Glutamatergic neuron (in vitro differentiated cells): ENCODE measurements at places on chromosomes 7 and 10.

DNA sequence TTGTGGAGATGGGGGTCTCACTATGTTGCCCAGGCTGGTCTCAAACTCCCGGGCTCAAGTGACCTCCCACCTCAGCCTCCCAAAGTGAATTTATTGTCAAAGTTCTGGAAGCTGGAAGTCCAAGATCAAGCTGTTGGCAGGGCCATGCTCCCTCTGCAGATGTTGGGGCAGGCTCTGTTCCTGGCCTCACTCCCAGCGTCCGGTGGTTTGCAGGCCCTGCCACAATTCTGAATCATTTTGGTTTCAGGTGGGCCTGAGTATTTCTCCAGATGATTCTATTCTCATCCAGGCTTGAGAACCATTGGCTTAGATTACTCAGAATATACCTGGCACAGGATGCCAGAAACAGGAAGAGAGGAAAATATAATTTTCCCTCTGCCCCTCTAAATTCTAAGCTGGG is 737.4 kb downstream of the TNS3 start:
- no peaks in the 10 kb centered on the region for H3K36me3 ChIP-seq
- no peak overlapping the region for H3K4me3 ChIP-seq
- H3K27me3 ChIP-seq: no peaks in the 10 kb centered on the region
- no peaks in the 10 kb centered on the region for H3K4me1 ChIP-seq

DNA sequence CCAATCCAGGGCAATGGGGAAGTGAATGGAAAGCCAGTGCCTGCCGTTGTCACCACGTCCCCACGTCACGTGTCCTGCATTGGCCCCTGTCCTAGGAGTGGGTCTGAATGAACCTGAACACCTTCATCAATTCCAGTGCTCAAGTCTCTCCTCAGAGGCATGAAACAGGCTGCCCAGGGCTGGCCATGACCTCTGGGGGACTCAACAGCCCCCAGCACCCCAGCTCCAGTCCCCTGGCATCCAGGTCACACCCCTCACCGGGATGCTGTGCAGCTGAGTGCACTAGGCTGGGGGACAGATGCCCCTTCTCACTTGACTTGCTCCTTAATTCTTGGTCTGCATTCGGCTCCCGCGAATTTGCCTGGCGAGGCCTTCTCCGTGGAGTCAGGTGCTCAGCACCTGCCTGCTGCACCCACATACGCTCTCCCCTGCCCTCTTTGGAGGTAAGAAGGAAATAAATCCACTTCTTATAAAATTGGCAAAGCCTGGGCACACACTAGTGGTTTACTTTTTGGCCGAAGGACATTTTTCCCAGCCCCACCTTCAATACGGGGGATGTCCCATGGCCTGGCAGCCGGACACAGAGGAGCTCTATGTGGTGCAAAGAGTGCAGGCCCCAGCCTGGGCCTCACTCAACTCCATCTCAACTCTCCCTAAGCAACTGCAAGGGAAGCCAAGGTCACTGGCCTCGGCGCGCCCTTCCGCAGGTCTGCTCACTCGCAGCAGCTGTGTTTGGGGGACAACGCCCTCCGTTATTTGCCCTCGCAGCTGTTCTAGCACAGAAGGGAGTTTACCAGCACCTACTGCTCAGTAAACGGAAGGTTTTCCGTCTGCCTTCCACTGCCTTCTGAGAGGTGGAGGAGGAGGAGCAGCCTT is 77.6 kb upstream of the SHH start:
- no peaks in the 10 kb centered on the region for H3K36me3 ChIP-seq
- H3K27me3 ChIP-seq: peaks cover 3% of the 10 kb centered on the region
- DNase-seq: no peak
- H3K27ac ChIP-seq: no peak overlapping the region
- no peak overlapping the region for H3K4me3 ChIP-seq

GRCh38 chr10:29386342-29386999 is 97.6 kb downstream of the LYZL1 start:
- no peak for DNase-seq
- no peak overlapping the region for H3K4me3 ChIP-seq
- no peak overlapping the region for H3K27ac ChIP-seq
- no peaks in the 10 kb centered on the region for H3K36me3 ChIP-seq

- H3K4me1 ChIP-seq: no peaks in the 10 kb centered on the region
- no peaks in the 10 kb centered on the region for H3K36me3 ChIP-seq
- H3K4me3 ChIP-seq: no peak overlapping the region
Observed at GRCh38 chr10:84291384-84291783, 37.0 kb upstream of the CCSER2 start.

- H3K36me3 ChIP-seq: no peaks in the 10 kb centered on the region
- no peaks in the 10 kb centered on the region for H3K27me3 ChIP-seq
- H3K4me1 ChIP-seq: peaks cover 6% of the 10 kb centered on the region
- H3K27ac ChIP-seq: peak overlapping the region; percentile 10
- no peak for DNase-seq
- no peak overlapping the region for H3K4me3 ChIP-seq
Observed at GRCh38 chr7:52700349-52700748, 335.1 kb upstream of the POM121L12 start.

DNA sequence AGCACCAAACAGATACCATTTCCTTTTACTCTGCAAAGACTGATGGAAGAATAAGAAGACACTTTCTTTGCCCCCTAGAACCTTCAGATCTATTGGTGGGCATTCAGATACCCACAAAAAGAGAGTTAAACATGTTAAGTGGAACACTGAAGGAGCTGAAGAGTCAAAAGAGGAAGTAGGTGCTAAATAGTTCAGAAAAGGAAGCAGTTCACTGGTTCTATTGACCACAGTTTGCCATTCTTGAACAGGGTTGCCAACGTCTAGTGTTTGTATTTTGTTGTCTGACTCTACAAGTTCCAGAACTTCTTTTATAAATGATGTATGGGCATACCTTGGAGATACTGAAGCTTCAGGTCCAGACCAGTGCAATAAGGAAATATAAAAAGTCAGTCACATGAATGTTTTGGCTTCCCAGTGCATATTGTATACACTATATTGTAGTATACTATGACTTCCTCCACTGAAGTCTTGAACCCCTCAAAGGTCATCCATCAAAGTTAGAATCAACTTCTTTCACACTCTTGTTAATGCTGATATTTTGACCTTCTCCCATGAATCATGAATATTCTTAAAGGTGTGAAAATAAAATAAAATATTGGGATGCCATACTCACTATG is 47.5 kb upstream of the AGR3 start:
- H3K27me3 ChIP-seq: peaks cover 2% of the 10 kb centered on the region
- no peak overlapping the region for H3K27ac ChIP-seq
- H3K36me3 ChIP-seq: peaks cover 4% of the 10 kb centered on the region
- H3K4me1 ChIP-seq: no peaks in the 10 kb centered on the region

- DNase-seq: no peak
- no peak overlapping the region for H3K4me3 ChIP-seq
- no peak overlapping the region for H3K27ac ChIP-seq
- H3K36me3 ChIP-seq: no peaks in the 10 kb centered on the region
Observed at GRCh38 chr7:85014936-85015660, 171.8 kb downstream of the SEMA3D start.

DNA sequence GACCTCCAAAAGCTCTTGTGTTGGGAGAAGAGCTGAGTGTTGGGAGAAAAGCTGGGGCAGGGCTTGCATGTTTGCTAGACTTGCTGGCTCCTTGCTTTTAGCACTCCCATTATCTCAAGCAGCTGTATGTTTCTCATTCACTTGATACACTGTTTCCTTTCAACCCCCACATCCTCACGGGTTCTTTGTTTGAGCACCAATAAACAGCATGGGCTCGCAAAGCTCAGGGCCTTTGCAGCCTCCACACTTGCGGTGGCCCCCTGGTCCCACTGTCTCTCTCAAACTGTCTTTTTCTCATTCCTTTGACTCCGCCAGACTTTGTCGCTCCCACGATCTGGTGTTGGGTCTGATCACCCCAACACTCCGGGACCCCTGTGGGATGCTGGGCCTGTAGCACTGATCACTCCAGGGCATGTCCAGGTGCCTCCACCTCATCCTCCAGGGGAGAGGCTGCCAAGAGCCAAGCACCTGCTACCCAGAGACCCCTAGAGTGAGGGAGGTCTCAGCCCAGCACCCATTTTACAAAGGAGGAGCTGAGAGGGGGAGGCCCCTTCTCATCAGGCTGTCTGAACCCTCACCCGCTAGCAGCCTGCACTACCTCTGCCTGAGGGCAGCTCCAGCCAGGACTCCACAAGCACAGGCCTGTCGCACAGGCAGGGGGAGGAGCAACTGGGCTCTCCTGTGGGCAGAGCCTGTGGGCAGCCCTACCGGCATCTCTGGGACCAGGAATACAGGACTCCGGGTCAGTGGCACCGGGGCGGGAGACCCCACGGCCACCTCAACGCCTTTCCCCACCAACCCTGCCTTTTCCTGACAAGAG is 49.1 kb upstream of the MSMB start:
- no peak for DNase-seq
- no peak overlapping the region for H3K27ac ChIP-seq
- H3K4me1 ChIP-seq: peaks cover 4% of the 10 kb centered on the region
- H3K4me3 ChIP-seq: no peak overlapping the region

- H3K27me3 ChIP-seq: peaks cover 8% of the 10 kb centered on the region
- H3K4me3 ChIP-seq: peak overlapping the region; percentile 66
- peak overlapping the region; percentile 80 for H3K27ac ChIP-seq
- DNase-seq: peak; percentile 71
Observed at GRCh38 chr10:32347363-32348022, 535 bp upstream of the EPC1 start.

DNA sequence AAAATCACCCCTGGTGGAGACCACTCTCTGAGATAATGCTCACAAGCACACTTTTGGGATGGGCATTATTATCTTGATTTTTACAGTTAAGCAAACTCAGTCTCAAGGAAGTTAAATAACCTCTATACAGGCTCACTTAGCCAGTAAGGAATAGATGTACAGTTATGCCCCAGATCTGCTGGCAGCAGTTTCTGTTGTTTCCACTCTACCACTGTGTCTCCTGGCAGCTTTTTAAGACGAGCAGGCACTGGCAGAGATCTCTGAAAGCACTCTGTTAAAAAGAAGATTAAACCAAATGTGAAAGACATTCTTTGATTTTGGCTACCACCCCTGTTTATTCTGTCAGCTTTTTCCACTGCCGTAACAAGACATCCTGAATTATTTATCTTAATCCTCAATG is 73.2 kb downstream of the SRI start:
- H3K4me1 ChIP-seq: no peaks in the 10 kb centered on the region
- no peak overlapping the region for H3K27ac ChIP-seq
- no peaks in the 10 kb centered on the region for H3K27me3 ChIP-seq
- H3K4me3 ChIP-seq: no peak overlapping the region

GRCh38 chr7:158070222-158070920 is 517.3 kb downstream of the PTPRN2 start:
- H3K27me3 ChIP-seq: peaks cover 7% of the 10 kb centered on the region
- peaks cover 20% of the 10 kb centered on the region for H3K36me3 ChIP-seq
- no peak overlapping the region for H3K4me3 ChIP-seq
- no peak for DNase-seq
- peaks cover 10% of the 10 kb centered on the region for H3K4me1 ChIP-seq

GRCh38 chr10:44437840-44438511 is 53.1 kb upstream of the CXCL12 start:
- no peaks in the 10 kb centered on the region for H3K4me1 ChIP-seq
- peaks cover 12% of the 10 kb centered on the region for H3K36me3 ChIP-seq
- H3K27me3 ChIP-seq: peaks cover 5% of the 10 kb centered on the region
- no peak overlapping the region for H3K4me3 ChIP-seq
- H3K27ac ChIP-seq: no peak overlapping the region
- DNase-seq: no peak

- H3K4me3 ChIP-seq: no peak overlapping the region
- H3K27ac ChIP-seq: no peak overlapping the region
- peaks cover 5% of the 10 kb centered on the region for H3K36me3 ChIP-seq
- peaks cover 4% of the 10 kb centered on the region for H3K4me1 ChIP-seq
- no peaks in the 10 kb centered on the region for H3K27me3 ChIP-seq
Observed at GRCh38 chr7:108136191-108136688, 6.1 kb upstream of the LAMB4 start.

GRCh38 chr7:158328376-158329013 is 259.1 kb downstream of the PTPRN2 start:
- H3K4me1 ChIP-seq: peaks cover 8% of the 10 kb centered on the region
- H3K36me3 ChIP-seq: peaks cover 24% of the 10 kb centered on the region
- no peak for DNase-seq
- no peak overlapping the region for H3K27ac ChIP-seq

DNA sequence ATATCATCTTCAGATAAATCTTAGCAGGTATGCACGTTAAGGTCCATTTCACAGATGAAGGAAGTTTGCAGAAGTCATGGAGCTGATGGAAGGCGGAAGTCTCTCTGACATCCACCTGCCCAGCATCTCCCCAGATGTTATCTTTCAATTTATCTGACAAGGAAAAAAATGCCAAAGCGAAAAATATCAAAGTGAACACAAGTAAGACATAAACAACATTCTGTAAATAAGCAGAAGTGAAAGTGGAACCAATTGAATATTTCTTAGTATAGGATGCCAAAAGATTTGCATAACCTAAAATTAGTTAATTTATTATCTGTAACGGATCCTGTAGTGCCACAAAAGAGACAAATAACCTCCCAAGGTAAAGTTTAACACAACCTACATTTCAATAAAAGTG is 73.6 kb upstream of the NEBL start:
- no peaks in the 10 kb centered on the region for H3K4me1 ChIP-seq
- H3K27ac ChIP-seq: no peak overlapping the region
- H3K27me3 ChIP-seq: no peaks in the 10 kb centered on the region
- DNase-seq: no peak

GRCh38 chr10:33901166-33901565 is 566.7 kb upstream of the NRP1 start:
- H3K27me3 ChIP-seq: peaks cover 4% of the 10 kb centered on the region
- no peaks in the 10 kb centered on the region for H3K4me1 ChIP-seq
- no peak overlapping the region for H3K4me3 ChIP-seq
- no peak overlapping the region for H3K27ac ChIP-seq
- no peaks in the 10 kb centered on the region for H3K36me3 ChIP-seq

- no peaks in the 10 kb centered on the region for H3K36me3 ChIP-seq
- H3K27ac ChIP-seq: no peak overlapping the region
Observed at GRCh38 chr10:100319707-100320402, 10.2 kb downstream of the PKD2L1 start.

- no peak overlapping the region for H3K4me3 ChIP-seq
- H3K4me1 ChIP-seq: peaks cover 8% of the 10 kb centered on the region
- no peak overlapping the region for H3K27ac ChIP-seq
- DNase-seq: no peak
Observed at GRCh38 chr7:90789736-90790306, 193.7 kb downstream of the CDK14 start.

- H3K4me3 ChIP-seq: no peak overlapping the region
- H3K36me3 ChIP-seq: no peaks in the 10 kb centered on the region
- DNase-seq: no peak
Observed at GRCh38 chr7:93851536-93851935, 39.0 kb downstream of the TFPI2 start.

GRCh38 chr7:134339475-134339874 is 22.7 kb upstream of the SLC35B4 start:
- H3K27ac ChIP-seq: no peak overlapping the region
- H3K4me1 ChIP-seq: peaks cover 4% of the 10 kb centered on the region
- peaks cover 9% of the 10 kb centered on the region for H3K36me3 ChIP-seq

GRCh38 chr7:1160670-1161021 is 650 bp upstream of the ZFAND2A start:
- no peaks in the 10 kb centered on the region for H3K36me3 ChIP-seq
- H3K27me3 ChIP-seq: peaks cover 3% of the 10 kb centered on the region
- DNase-seq: peak; percentile 32
- peak overlapping the region; percentile 69 for H3K27ac ChIP-seq
- H3K4me1 ChIP-seq: peaks cover 10% of the 10 kb centered on the region
